Pancreas (tissue), 10 donors: ENCODE measurements at places on chromosomes 16 and 17.
A peak's percentile ranks its signal among the peaks of the same experiment; 100 is the strongest.

GRCh38 chr16:87135246-87136030, 181.8 kb downstream of the C16orf95 start:
- no peak overlapping the region for H3K27ac ChIP-seq
- H3K27me3 ChIP-seq, result no peaks in the 10 kb centered on the region
- no peak for DNase-seq
- H3K4me1 ChIP-seq, result no peaks in the 10 kb centered on the region
- no peak overlapping the region for H3K4me3 ChIP-seq

DNA sequence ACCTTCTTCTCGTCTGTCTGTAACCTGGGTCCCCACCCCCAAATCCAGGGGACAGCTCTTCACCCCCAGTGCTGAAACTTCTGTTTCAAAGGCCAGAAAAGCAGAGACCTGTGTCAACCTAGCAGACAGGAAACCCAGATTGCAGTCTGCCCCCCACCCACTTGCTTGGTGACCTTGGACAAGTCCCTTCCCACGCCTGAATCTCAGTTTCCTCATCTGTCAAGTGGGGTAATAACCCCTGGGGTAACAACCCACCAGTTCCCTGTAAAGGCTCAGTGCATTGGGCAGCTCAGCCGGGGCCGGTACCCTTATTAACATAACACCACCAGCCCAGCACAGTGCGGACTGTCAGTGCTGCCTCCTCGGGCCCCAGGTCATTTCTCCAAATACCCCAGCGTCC, 1.3 kb downstream of the STX1B start:
- DNase-seq, result no peak
- no peak overlapping the region for H3K27ac ChIP-seq
- no peak overlapping the region for H3K4me3 ChIP-seq
- H3K27me3 ChIP-seq, result no peaks in the 10 kb centered on the region
- no peaks in the 10 kb centered on the region for H3K36me3 ChIP-seq

- H3K4me3 ChIP-seq, result peak within 1 kb of the TSS; percentile 75
- H3K27me3 ChIP-seq, result no peaks in the 10 kb centered on the region
- peak within 1 kb of the TSS; percentile 52 for H3K27ac ChIP-seq
- H3K36me3 ChIP-seq, result no peaks in the 10 kb centered on the region
- peak; percentile 92 for DNase-seq
- peaks cover 5% of the 10 kb centered on the region for H3K4me1 ChIP-seq
These were observed at the start of gene VAT1 for GRCh38 chr17:43021741-43022512. VAT1 (minus strand) TSS chr17:43022385; CDS start chr17:43022322, 63 bp downstream.

GRCh38 chr16:85657996-85658395, 30.8 kb downstream of the GINS2 start:
- H3K4me3 ChIP-seq, result no peak overlapping the region
- no peaks in the 10 kb centered on the region for H3K27me3 ChIP-seq
- no peak overlapping the region for H3K27ac ChIP-seq
- DNase-seq, result peak; percentile 40
- no peaks in the 10 kb centered on the region for H3K4me1 ChIP-seq
- H3K36me3 ChIP-seq, result peaks cover 64% of the 10 kb centered on the region

DNA sequence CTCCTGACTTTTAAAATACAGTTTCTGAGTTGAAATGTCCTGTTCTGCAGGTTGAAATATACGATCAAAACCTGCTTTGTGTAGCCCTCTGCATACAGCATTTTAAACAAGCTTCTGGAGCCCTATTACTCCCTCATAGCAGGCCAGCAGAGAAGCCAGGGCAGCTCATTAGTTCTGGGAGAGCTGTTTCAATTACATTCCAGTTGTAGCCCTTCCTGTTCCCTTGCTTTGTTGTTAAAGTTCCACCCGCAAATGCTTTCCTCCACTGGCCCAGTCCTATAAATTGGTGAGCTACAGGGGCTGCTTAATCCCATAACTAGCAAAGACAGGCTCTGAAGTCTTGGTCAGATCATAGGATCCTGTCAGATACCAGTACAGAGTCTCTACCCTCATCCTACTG, 162.5 kb downstream of the SLC39A11 start:
- no peaks in the 10 kb centered on the region for H3K27me3 ChIP-seq
- H3K36me3 ChIP-seq, result no peaks in the 10 kb centered on the region
- no peaks in the 10 kb centered on the region for H3K4me1 ChIP-seq
- DNase-seq, result no peak

GRCh38 chr16:441447-441846, 16.0 kb downstream of the RAB11FIP3 start:
- H3K4me3 ChIP-seq, result no peak overlapping the region
- no peaks in the 10 kb centered on the region for H3K27me3 ChIP-seq
- DNase-seq, result no peak
- H3K36me3 ChIP-seq, result no peaks in the 10 kb centered on the region
- H3K27ac ChIP-seq, result no peak overlapping the region
- H3K4me1 ChIP-seq, result no peaks in the 10 kb centered on the region

DNA sequence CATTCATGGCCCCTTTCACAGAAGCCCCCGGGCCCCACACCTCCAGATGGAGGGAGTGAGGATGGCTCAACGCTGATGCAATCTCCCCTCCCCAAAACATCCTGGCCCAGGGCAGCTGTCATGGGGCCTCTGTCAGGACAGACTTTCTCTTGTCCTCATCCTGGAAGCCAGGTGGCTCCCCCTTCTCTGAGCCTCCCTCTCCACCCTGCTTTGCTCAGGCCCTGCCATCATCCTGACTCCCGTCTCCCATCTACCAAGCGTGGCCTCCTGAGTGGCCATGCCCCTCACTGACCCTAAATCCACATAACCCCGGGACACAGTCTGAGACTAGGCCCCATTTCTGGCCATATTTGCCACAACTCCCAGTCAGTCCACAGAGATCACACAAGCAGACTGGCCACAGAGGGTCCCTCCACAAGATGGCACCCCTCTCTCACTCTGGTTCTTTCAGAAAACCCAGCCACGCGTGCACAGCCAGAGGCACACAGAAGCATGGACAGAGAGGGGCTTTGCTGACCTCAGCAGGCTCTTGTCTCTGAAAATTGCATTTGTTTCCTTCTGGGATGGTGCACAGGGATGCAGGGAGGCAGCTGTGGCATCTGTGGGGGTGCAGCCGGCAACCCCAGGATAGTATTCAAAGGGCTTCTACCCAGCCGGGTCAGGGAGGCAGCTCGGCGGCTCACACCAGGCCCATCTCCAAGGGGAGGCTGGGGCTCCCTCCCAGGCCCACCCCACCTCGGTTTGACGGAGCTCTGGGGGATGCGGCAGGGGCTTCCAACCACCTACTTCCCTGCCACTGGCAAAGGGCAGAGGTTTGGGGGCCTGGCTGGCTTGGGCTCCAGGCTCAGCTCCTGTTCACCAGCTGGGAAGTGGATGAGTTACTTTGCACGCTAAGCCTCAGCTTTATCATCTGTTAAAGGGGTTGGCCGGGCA, 16.9 kb downstream of the DOC2B start:
- H3K4me1 ChIP-seq, result no peaks in the 10 kb centered on the region
- H3K27me3 ChIP-seq, result no peaks in the 10 kb centered on the region
- no peak overlapping the region for H3K4me3 ChIP-seq
- no peaks in the 10 kb centered on the region for H3K36me3 ChIP-seq

- no peaks in the 10 kb centered on the region for H3K4me1 ChIP-seq
- H3K27me3 ChIP-seq, result no peaks in the 10 kb centered on the region
- no peak overlapping the region for H3K27ac ChIP-seq
- H3K4me3 ChIP-seq, result no peak overlapping the region
- no peak for DNase-seq
These were observed 146.7 kb upstream of the SHISA6 start for GRCh38 chr17:11094331-11094730.

- H3K27ac ChIP-seq, result no peak overlapping the region
- DNase-seq, result no peak
- no peak overlapping the region for H3K4me3 ChIP-seq
- H3K27me3 ChIP-seq, result no peaks in the 10 kb centered on the region
- no peaks in the 10 kb centered on the region for H3K36me3 ChIP-seq
These were observed 27.3 kb downstream of the USP7 start for GRCh38 chr16:8936421-8936820.

- H3K4me3 ChIP-seq, result no peak overlapping the region
- H3K4me1 ChIP-seq, result no peaks in the 10 kb centered on the region
- H3K27ac ChIP-seq, result no peak overlapping the region
- no peaks in the 10 kb centered on the region for H3K36me3 ChIP-seq
These were observed 36.9 kb downstream of the CIBAR2 start for GRCh38 chr16:85075236-85075924.

DNA sequence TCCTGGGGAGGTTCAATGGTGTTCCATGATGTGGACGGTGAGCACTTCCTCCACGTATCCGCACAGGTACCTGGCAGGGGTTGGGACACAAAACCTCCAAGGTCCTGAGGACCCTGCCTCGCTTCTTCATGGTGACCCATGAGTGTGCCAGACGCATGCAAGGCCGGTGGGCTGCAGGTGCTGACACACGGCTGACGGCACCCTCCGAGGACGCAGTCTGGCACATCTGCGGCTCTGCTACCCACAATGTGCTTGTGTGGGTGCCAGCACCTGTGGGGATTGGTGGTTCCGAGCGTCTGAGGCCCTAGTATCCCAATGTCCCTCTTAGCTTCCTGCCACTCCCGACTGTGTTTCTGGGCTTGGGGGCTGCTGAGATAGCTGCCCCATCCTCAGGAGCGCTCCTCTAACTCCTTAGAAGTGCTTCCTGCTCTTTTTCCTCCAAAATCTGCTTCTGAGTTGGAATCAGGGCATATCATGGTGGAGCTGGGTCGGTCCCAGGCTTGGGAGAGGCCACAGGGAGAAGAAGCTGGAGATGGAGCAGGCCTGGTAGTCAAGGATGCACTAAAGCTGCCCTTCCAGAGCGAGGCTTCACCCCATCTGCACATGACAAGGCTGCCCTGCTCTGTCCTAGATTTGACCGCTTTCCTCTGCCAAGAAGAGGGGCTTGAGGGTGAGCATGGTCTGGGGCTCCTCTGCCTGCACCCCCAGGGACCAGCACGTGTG, 1.6 kb downstream of the CYGB start:
- H3K27me3 ChIP-seq, result no peaks in the 10 kb centered on the region
- H3K4me3 ChIP-seq, result peak overlapping the region; percentile 39
- no peaks in the 10 kb centered on the region for H3K36me3 ChIP-seq

- H3K36me3 ChIP-seq, result no peaks in the 10 kb centered on the region
- H3K4me1 ChIP-seq, result peaks cover 4% of the 10 kb centered on the region
- DNase-seq, result no peak
These were observed 721 bp upstream of the WWOX start for GRCh38 chr16:78098595-78099270.

GRCh38 chr16:69706256-69706974, 19.9 kb downstream of the NQO1 start:
- no peaks in the 10 kb centered on the region for H3K27me3 ChIP-seq
- DNase-seq, result no peak
- H3K4me1 ChIP-seq, result peaks cover 9% of the 10 kb centered on the region
- H3K27ac ChIP-seq, result no peak overlapping the region
- H3K4me3 ChIP-seq, result no peak overlapping the region

DNA sequence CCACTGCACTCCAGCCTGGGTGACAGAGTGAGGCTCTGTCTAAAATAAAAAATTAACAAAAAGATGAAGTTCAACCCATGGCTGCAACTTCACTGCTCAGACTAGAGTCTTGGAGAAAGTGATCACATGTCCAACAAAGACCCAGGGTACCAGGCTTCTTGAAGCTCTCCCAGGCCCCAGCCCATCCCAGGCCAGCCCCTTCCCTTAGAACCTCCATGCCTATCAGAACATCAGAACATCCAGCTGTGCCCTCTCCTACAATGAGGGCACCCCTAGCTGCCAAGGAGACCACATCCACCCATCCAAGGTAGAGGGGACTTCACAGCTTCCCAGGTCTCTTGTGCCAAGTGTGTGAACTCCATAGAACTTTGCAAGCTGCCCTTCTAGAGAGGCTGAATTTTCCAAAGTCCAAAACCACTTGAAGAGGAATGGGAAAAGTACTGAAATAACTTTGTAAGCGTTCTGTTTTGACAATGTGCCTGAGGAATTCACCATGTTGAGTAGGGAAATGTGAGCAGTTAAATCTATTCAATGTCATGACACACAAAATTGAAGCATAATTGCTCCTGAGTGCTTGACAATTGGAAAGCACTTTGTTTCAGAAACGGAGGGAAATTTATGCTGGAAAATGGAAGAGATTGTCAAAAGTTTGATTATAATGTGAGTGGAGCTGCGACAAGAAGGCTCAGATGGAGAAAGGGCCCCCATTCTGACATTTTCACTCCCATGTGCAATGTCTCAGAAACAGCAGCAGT, 230.4 kb downstream of the ZNF423 start:
- H3K4me1 ChIP-seq, result peaks cover 3% of the 10 kb centered on the region
- H3K4me3 ChIP-seq, result no peak overlapping the region
- no peaks in the 10 kb centered on the region for H3K27me3 ChIP-seq
- no peaks in the 10 kb centered on the region for H3K36me3 ChIP-seq
- DNase-seq, result no peak

DNA sequence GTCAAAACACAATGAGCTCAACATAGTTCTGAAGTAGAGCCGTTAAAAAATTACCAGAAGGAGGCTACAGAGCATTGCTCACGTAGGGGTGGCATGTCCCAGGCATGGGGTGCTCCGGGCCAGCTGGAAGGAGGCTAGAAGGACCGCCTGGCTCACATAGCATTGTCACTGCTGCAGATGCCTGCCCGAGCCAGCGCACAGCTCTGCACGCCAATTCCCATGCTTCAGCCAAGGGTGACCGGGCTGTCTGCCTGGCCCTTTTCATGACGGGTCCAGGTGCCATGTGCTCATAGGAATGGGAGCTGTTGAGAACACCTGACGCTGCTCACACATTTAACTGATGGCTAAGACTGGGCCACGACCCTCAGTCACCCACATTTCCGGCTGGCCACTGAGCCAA, 228.9 kb upstream of the FOXF1 start:
- no peak overlapping the region for H3K4me3 ChIP-seq
- no peaks in the 10 kb centered on the region for H3K27me3 ChIP-seq
- no peaks in the 10 kb centered on the region for H3K36me3 ChIP-seq
- no peak for DNase-seq

DNA sequence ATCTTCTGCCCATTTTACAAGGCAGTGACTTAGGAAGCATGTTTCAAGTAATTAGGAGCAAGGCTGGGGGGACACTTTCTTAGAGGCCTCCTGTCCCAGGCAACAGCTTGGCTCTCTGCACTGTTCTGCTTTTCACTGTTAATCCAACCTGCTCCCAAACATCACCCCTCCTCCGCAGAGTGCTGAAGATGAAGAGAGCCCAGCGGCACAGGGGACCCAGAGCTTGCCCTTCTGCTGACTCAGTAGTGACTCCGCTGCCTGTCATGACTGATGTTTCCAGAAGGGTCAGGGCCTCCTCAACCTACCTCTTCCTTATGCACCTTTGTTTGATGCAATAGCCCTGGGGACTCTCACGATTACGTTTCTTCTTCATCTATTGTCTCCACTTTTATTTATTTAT, 38.9 kb upstream of the NDRG4 start:
- H3K4me3 ChIP-seq, result no peak overlapping the region
- H3K36me3 ChIP-seq, result no peaks in the 10 kb centered on the region
- H3K27ac ChIP-seq, result no peak overlapping the region
- no peak for DNase-seq

- DNase-seq, result no peak
- H3K4me3 ChIP-seq, result no peak overlapping the region
These were observed 56.0 kb downstream of the WIPI1 start for GRCh38 chr17:68401288-68401687.

- no peak for DNase-seq
- H3K27ac ChIP-seq, result no peak overlapping the region
- H3K4me3 ChIP-seq, result no peak overlapping the region
- H3K36me3 ChIP-seq, result no peaks in the 10 kb centered on the region
- no peaks in the 10 kb centered on the region for H3K4me1 ChIP-seq
- no peaks in the 10 kb centered on the region for H3K27me3 ChIP-seq
These were observed 235.2 kb upstream of the CDH5 start for GRCh38 chr16:66131156-66131807.
